ENCODE measurements at places on chromosomes 1 and 21.

GRCh38 chr21:17636711-17637110 is 24.0 kb upstream of the BTG3 start:
- no peak for DNase-seq

DNA sequence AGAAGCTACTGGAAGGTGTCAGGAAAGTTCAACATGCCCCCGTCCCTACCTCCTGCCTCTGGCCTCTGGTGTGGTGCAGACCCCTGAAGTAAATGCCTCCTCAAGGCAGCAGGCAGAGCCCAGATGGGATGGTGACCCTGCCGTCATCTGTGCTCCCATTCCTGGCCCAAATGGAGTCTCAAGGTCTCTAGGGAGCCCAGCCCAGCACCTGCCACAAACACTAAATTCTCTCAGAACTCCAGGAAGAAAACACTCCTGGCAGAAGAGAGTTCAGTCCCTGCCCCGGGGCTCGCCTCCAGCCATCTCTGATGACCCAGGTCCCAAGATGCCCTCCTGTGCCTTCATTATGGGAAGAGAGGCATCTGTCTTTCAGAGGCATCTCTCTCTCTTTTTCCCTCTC is 261.6 kb upstream of the TMEM51 start:
- no peak for DNase-seq

- DNase-seq: no peak
Observed at GRCh38 chr1:6445062-6445763, 20.6 kb downstream of the ESPN start.

- no peak for DNase-seq
Observed at GRCh38 chr1:22050330-22050729, 2.2 kb upstream of the CDC42 start.

- no peak for DNase-seq
Observed at GRCh38 chr21:37087188-37087587, 14.1 kb downstream of the TTC3 start.

GRCh38 chr1:223700942-223701637 is 11.2 kb upstream of the CAPN2 start:
- DNase-seq: peak; percentile 39

DNA sequence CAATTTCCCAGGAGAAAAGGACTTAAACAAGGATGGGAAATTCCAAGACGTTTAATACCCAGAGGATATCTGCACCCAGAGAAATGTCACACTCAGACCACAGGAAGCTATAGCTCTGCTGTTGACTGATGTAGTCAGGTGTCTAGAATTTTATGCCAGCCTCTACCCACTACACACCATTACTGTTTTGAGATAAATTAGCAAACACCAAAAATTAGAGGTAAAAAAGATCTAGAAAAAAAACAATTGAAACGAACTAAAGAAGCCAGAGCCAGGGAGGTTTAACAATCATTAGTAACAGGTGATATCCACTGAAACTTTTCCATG is 519.9 kb downstream of the SMYD3 start:
- no peak for DNase-seq

GRCh38 chr1:116131866-116132605 is 20.8 kb downstream of the MAB21L3 start:
- DNase-seq: no peak

DNA sequence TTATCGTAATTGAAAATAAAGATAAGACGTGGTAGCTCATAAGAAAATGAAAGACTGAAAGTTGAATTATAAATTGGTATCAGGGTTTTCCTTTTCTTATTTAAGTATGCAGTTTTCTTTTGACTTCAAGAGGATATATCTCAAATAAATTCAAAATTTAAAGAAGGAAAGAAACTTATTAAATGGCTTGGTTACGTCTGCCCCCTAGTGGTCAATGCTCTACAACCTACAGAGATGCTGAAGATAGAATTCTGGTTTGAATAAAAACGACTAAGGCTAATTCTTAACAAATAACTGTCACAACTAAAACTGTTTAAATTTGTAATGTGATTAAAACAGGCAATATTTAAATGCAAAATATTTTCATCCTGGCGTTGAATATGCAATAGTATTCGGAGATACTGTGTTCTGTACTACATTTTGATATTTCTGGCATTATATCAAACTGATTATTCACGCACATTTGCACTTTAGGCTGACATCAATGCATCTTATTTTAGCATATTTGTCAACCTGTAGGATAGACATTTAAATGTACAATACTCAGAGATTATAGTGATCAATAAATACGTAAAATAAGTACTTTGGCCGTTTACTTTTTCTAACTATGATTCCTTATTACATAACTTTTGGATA is 26.8 kb downstream of the IFI44 start:
- peak; percentile 31 for DNase-seq
